Activated naive CD8-positive, alpha-beta T cell treated with anti-CD3 and anti-CD28 coated beads, Interleukin-2, amount 10 ng/mL, durations not matched to agents 7 days and 5 days (primary cell): ENCODE measurements at places on chromosomes 2 and 18.

DNA sequence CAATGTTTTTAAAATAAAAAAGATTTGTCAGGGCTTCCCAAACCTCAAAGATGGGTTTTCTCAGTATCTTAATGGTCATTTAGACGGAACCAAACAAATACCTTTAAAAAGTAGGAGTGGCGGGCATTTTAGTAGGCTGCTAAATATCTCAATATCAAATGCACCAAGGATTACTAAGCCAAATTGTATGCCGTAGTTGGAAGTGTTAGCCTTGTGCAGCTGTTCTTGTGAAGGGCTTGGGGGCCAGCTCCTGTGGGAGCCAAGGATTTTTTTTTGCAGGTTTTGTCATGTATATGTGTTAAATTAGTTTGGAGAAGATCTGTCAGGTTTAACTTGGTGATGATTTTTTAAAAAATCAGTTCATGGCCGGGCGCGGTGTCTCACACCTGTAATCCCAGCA lies 52.1 kb downstream of the ACTR2 start:
- DNase-seq = no peak

DNA sequence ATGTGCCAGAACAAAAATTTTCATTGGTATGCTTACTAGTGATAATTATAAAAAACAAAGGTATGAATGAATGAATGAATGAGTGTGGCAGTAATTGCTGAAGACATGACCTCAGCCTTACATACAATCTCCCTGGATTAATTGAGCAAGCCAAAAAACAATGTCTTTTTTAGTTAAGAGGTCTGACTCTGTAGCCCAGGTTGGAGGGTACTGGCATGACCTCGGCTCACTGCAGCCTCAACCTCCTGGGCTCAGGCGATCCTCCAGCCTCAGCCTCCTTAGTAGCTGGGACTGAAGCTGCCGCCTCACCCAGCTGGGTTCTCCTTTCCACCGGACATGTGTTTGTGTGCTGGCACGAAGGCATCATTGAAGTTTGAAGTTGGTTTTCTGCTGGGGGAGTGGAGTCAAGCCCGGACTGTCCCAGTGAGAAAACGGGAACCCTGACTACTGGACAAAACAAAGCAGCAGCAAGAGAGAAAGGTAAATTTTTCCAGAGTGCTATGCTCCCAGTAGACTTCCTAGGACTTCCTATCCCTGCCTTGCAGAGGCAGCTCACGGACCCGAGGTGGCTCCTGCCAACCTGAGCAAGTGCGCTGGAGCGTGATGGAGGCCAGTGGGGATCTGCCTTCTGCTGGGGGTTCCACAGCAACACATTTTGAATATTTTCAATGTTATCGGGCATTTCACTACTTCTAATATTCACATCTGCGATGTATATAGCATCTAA lies 6.4 kb upstream of the IMP4 start:
- DNase-seq = no peak

- DNase-seq = no peak
Measured at GRCh38 chr2:105447476-105447875, 48.6 kb upstream of the FHL2 start.

- no peak for DNase-seq
Measured at GRCh38 chr18:34342960-34343359, 118.2 kb upstream of the NOL4 start.

DNA sequence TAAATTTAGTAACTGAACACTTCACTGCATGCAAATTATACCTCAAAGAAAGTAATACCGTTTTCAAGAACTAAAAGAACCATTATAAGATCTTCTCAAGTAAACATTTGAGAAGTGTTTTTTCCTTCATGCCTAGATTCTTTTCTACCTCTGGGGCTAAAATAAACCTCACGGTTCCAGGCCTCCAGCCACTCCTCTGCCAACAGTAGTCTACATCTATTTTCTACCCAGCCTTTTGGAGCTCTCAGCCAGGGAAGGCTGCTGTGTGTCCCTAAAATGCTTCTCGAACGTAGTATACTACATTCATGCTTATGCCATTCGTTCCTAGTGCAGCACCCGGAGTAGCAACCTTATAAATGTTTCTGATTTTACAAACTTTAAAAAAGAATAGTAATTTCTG lies 219.7 kb downstream of the AFF3 start:
- no peak for DNase-seq

DNA sequence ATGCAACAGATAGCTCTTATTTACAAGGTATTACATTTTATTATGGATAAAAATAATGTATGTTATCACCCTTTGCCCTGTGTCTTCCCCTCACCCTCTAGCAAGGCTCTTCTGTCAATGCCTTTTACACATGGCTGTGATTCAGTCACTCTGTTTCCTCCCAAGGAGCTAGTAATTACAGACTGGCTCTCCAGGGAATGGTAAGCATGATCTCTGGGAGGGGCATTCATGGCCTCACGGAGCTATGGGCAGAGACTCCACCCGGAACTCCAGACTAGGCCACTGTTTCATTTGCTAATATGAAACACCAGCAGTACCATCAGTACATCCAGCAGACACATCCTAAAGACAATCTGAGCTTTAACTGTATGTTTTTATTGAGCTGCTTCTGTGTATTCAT lies 410.9 kb upstream of the CYRIA start:
- no peak for DNase-seq

GRCh38 chr2:147760984-147761383 lies 83.8 kb upstream of the ACVR2A start:
- no peak for DNase-seq

- DNase-seq = no peak
Measured at GRCh38 chr2:108884619-108885018, 98.0 kb downstream of the CCDC138 start.

GRCh38 chr2:240146141-240146561 lies 5.7 kb upstream of the OTOS start:
- DNase-seq = no peak

DNA sequence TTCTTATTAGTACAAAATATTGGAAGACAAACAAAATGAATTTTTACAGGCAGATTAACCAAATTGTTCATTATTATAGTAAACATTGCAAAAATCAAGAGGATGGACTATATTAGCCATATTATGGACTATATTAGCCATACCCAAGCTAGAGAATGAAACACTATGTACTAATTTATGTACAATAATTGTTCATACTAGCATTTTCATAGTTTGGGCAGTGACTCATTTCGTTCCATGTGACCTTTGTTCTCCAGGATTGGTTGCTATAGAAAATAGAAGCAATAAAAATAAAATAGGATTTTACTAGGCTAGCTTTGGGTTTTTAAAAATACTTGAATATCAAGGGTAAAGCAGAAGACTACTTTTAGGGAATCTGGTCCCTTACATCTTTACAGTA lies 176.8 kb downstream of the ZEB2 start:
- DNase-seq = no peak

- DNase-seq = peak; percentile 67
Measured at GRCh38 chr2:165793779-165794535, at the start of gene GALNT3. GALNT3 (minus strand) TSS chr2:165794247; CDS start chr2:165770700, 23,547 bp downstream.

DNA sequence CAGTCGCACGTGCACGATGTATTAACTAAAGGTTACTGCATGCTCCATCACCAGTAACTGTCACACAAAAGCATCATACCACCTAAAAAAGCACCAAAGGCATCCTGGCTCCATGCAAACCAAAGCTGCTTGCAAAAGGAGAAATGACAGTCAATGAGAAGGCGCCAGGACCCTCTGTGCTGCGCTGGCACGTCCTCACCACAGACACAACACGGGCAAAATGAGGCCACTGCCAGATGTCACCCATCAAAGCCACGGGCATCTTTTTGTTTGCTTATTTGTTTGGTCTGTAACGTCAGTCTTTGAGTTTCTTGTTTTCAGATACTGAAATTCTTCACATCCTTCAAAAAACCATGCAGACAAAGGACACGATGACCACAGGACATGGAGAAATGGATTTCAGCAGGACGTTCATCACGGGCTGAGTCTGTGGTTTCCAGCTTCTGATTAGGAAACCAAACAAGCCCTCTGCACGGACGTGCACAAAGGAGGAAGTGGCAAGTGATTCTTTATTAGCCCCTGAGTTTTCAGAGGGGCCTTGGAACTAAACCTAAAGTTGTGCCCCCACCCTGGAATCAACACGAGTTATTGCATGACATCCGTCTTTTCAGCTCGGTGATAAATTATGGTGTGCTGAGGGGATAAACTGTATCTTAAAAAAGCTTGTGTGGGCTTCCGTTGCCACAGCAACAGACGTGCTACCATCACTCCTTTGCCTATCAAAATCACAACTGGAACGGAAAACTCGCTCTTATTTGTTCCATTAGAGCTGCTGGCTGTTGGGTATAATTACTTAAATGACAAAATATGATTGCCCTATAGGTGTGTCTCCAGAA lies 181.8 kb downstream of the EIPR1 start:
- no peak for DNase-seq

- DNase-seq = no peak
Measured at GRCh38 chr2:66343259-66343658, 91.7 kb upstream of the MEIS1 start.

DNA sequence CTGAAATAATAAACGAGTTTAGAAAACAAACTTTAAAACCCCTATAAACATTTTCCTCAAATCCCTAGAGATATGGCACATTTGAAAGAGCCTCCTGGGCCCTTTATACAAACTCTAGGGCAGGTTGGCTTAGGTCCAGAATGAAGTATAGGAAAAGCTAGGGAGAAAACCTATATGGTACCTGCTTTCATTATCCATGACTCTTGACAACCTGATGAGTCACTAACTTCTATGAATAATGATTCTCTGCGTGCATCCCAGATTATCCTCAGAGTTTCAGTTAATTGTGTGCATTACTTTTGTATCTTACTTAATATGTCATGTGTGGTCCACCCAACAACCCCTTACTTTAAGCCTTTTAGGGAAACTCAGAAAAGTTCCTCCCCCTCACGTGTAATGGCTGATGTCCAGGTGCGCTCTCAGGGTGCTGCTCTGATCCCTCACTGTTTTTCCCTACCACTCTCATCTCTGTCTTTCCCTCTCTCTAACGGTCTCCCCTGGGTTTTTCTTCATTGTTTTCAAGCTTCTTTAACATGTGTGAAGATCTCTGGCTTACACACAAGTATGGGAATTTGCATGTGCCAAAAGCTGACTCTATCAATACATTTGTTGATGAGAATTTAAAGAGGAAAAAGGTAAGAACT lies 78.5 kb downstream of the LRP1B start:
- no peak for DNase-seq

DNA sequence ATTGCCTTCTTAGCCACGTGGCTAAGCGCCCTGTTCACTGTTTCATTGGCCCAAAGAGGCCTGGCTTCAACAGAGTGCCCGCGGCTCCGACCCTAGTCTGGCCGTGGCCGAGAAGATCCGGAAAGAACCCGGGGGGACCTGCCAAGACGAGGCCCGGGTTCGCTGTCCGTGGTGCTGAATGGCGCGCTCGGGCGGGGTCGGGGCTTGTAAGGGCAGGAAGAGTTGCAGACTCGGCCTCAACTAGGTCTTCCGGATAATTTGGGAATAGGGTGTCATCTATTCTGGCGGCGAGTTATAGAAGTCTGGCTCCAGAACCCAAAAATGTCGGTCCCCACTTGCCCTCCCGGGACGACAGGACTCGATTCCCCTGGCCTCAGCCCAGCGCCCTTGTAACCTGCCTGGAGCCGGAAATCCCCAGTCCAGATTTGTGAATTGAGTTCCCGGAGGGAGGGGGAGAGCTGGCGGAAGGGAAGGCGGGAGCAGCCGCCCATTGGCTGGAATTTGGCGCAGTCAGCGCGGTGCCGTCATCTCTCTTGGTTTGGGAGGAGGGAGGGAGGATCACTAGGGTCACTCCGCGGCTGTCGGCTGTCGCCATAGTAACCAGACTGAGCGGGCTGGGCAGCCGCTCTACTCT lies 3.5 kb downstream of the CDK5R2 start:
- DNase-seq = peak; percentile 86

DNA sequence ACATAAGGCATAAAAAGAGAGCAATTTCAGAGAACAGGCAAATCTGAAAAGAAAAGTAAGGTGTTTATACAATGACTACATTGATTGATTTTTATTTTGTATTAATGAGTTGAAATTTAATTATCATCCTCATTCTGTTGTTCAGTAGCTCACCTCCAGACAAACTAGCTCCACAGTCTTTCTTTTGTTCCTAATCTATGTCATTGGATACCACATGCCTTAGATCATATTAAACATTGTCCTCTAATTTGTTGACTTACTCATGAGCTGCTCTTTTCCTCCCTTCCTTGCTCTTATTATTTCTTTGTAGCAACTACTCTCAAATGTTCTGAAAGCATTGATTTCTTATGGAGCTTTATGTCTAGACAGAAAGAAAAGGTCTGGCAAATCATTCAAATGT lies 185.5 kb upstream of the ZSWIM2 start:
- no peak for DNase-seq

DNA sequence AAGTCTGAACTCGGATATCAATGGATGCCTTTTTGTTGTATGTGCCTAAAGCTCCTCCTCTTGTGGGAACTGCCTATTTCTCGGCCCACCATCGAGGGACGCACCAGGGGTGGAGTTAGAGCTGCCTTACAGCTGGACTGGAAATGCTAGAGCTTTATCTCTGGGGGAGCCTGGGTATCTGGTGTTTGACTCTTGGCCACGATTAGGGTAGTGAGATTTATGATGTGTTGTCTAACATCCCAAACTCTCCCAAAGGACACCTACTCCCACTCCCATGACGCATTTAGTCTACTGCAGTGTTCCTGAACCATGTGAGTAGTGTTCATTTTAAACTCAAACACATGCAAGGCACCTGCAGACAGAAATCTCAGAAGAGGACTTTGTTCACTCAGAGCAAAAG lies 594.8 kb downstream of the METTL4 start:
- no peak for DNase-seq

DNA sequence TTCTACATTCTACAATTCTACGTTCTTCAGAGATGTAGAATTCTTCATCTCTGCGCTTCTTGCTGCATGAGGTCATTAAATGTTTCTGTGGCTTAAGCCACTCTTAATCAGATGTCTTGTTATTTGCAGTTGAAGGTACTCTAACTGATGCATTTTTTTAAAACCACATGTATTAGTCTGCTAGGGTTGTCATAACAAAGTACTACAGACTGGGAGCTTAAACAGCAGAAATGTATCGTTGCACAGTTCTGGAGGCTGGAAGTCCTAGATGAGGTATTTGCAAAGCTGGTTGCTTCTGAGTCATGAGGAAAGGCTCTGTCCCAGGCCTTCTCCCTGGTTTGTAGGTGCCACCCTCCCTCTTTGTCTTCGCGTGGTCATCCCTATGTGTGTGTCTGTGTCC lies 176.3 kb upstream of the GLI2 start:
- DNase-seq = no peak

GRCh38 chr2:15313657-15314056 lies 247.5 kb downstream of the NBAS start:
- no peak for DNase-seq

GRCh38 chr2:2848621-2849333 lies 517.7 kb upstream of the MYT1L start:
- no peak for DNase-seq
